Stimulated activated CD4-positive, alpha-beta T cell treated with anti-CD3 and anti-CD28 coated beads, Interleukin-4, amount 100 ng/mL, for 4 hours (primary cell): ENCODE measurements at places on chromosomes 6 and 20.

DNA sequence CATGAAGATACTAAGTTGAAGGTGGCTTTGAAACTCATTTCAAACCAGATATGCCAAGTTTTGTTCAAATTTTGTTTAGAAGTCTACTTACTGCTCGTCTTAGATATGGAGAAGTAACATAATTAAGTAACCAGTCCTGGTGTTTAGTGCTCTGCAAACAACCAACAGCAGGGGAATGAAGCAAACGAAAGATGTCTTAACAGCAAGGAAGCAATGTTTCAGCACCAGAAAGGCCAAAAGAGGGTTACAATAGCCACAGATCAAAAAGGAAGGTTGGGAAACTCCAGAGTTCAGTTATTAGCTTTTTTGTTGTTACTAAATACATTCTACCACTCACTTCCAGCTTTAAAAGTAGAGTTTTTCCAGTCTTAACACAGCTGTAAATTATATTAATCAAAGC, 45.1 kb downstream of the LHFPL5 start:
- no peak for DNase-seq

DNA sequence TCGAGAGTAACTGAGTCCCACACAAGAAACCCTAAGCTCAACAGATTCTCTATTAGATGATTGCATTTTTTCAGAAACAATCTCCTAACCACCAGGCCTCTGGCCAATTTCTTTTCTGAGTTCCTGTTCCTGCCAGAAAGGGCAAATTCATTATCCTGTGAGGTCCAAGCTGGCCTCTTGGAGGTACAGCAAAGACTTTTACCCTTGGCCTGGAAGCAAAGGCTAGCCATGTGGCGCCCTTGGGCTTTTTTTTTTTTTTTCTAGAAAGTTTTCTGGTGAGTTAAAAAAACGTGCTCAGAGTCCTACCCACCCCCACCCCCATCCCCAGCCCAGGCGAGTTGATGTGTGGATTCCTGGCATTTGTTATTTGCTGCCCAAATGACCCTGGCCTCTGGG, 59.0 kb upstream of the EEF1A1 start:
- DNase-seq = no peak

DNA sequence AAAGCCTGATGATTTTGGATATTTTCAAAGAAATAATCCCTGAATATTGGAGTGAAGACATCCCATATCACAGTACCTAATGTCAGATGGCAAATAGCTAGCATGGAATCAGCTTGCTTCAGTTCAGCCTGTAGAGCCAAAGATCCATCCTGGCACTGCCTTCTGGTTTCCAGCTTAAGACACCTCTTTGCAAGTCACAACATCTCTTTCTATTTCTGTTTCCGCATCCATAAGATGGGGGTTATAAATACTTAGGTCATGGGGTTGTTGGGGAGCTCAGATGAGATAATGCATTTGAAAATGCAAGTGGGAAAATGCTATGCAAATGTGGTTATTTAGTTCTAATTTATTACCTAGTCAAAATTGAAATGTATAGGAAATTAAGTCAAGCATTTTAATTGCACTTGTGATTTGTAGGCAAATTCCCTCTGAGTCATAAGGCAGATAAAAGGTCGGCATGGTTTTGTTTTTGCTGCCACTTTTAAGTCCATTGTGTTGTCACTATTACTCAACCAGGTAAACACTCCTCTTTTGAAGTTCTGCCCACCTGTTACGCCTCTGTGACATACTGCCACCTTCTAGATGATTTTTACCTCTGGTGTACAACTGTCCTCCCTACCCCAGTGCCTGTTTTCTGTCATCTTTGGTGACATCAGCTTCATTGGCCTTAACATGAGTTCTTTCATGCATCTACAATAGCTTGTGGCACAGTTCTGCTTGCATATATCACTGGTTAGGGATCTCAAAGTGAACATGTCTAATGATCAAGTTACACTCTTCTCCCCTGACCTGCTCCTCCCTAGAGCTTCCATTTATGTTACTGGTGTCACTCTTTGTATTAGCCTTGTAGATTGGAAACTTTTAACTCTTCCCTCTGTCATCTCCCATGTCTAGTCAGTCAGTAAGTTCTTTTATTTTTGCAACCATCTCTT, 96.6 kb downstream of the CDKAL1 start:
- DNase-seq = no peak

DNA sequence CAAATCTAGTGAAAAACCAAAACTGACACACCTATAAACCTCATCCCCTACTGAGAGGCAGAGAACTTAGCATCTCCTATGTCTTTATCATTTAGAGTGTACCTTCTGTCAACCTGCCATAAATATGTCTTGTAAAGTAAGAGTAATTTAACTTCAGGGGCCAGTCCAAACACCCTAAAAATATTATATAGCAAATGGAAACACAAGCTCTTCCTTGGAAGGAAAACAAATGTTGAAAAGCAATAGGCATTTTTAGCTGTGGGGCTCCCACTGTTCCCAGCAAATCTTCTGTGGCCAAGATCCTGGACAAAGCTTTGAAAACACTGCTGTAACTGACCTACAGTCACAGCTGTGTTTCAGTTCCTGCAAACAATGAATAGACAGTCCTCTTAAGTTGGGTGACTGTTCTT, 140.0 kb upstream of the RNF217 start:
- no peak for DNase-seq

- no peak for DNase-seq
Observed at GRCh38 chr6:73923905-73924485, 228.0 kb downstream of the CD109 start.

DNA sequence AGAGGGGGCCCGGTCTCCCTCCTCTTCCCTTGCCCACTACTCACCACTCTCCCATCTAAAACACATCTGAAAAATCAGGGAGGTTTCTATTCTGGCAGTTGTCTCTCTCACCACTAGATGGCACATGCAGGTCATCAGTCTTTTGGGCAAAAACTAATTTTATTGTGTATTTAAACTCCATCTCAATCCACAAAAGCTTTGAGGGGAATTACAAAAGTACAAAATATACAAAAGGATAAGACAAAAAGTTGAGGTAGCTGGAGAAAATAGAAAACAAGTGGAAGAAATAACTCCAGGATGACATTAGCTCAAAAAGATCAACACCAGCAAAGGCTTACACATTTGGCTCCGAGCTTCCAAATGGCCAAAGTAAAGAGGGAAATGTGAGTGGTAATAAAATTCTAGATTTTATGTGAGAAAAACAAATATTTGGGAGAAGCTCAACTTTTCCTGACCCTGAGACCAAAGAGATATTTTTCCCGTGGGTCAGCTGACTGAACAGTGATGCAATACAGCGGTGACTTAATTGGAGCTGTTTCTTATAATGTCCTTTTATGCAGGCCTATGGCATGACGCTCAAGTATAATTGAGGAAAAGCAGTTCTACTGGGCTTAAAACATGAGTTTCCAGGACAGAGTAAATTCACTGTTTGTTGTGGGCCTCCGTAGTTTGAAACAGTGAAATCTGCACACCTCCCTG, 79.8 kb upstream of the CHD6 start:
- DNase-seq = no peak

GRCh38 chr6:4378319-4378996, 243.1 kb upstream of the ECI2 start:
- DNase-seq = no peak

DNA sequence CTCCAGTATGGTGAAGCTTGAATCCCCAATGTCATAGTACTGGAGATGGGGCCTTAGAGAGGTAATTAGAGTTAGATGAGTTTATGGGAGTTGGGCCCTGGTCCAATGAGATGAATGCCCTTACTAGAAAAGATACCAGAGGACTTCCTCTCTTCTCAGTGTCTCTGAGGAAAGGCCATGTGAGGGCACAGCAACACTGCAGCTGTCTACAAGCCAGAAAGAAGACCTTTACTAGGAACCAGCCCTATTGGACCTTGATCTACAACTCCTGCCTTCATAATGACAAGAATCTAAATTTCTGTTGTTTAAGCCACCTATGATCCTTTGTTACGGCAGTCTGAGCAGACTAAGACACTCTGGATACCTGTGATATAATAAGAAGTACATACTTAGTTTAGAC, 31.4 kb upstream of the AKAP7 start:
- DNase-seq = no peak

DNA sequence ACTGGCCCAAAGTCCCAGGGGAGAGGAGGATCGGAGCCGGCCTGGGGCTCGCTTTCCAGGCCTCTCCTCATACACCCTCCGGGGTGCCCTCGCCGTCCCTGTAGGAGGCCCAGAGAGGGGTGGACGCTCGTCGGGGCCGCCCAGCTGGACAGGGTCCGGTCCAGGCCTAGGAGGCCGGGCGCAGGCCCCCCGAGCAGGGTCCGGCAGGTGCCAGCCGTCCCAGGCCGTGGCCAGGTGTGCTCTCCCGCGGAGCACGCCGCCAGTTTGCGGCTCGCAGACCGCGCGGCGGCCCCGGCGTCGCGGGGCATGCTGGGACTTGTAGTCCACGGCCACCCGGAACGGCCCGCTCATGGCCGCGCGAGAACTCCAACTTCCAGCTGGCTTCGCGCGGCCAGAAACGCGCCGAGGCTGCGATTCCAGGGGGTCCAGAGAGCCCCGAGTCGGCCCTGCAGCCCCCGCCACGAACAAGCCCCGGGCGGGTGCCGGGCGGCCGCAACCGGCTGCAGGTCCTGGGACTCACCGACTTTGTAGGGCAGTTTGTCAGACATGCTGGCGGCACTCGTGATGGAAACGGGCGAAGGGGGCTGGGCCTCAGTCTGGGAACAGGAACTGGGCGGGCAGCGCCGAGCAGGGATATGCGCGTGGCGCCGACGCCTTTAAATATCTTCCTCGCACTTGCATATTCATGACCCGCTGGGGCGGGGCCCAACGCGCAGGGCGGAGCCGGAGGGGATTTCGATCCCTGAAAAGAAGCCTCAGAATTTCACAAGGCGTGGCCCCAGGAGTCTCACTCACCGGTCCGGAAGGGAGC, at the start of gene AHCY:
Gene AHCY, minus strand, starts transcription at position 633 of the 811 bp plus-strand sequence. Its CDS starts 85 bp downstream, at position 548.
- peak; percentile 93 for DNase-seq

DNA sequence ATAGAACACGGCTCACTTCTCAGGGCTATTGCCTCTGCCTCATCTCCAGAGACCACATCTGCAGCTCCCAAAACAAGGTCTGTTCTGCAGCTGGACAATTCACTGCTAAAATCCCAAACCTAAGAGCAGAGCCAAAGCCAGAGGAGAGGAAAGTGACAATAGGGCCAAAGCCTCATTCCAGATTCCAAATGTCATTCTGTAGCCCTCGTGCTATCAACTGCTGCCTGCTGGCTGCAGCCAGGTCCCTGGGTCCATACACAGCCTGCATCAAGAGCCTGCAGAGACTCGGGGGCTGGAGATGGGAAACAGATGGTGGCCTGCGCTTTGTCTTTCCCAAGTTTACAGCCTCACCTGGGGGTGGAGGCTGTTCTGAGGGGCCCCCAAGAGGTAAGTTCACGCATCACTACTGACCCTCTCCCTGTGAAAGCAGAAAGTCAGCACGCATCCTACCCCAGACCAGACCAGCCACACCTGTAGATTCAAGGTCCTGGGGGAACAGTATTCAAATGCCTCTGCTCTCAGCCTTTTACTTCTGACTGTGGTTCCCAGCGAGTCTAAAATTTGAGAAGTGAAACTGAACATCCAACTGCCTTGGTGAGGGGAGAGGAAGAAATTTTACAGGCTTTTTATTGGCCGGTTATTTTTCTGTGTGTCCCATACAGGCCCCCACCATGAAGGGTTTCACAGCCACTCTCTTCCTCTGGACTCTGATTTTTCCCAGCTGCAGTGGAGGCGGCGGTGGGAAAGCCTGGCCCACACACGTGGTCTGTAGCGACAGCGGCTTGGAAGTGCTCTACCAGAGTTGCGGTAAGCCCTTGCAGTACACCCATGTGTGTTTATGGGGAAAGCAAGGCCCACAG, at the start of gene LY86:
Gene LY86, plus strand, starts transcription at position 657 of the 860 bp plus-strand sequence. Its CDS starts 15 bp downstream, at position 672.
- DNase-seq = no peak

DNA sequence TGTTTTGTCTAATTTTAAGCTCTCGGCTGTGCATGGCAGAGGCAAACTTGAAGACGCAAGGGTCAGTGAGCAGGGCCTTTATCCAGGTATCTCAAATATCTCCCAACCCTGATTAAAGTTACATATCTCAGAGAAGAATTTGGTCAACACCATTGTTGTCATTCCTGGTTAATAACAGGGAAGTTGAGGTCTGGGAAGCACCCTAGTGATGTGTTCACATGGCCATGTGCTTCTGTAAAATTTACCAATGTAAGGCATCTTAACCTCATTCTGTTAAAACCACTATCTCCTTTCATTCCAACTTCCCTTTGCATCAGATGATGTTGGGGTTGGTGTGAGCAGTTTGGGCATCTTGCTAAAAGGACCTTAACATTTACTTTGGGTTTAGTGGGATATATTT, 4.0 kb upstream of the FAM110A start:
- DNase-seq = no peak

DNA sequence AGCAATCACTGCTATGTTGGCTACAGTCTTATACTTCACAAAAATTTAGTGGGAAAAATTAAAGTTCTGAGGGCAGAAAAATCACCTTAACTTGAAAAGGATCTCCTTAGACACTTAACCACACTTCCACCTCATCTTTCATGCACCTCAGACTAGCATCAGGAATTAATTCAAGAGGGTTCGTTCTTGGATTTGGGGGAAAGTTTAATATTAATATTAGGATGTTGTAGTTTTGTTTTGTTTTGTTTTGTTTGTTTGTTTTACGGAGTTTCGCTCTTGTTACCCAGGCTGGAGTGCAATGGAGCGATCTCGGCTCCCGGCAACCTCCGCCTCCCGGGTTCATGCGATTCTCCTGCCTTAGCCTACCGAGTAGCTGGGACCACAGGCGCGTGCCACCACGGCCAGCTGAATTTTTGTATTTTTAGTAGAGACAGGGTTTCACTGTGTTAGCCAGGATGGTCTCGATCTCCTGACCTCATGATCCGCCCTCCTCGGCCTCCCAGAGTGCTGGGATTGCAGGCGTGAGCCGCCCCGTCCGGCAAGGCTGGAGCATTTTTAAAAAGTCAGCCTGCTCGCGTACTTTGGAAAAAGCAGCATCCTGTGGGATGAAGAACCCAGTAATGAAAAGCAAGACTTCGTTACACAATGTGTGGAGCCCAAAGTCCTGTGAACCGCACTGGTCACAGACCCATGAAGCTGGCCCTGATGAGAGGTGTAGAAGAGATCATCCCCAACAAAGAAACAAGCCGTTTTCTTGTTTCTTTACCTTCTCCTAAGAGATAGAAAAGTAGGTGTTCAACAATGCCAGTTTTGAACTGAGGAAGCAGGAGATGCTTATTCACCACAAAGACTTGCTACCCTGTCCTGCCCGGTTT, 194.9 kb downstream of the GPX5 start:
- no peak for DNase-seq

DNA sequence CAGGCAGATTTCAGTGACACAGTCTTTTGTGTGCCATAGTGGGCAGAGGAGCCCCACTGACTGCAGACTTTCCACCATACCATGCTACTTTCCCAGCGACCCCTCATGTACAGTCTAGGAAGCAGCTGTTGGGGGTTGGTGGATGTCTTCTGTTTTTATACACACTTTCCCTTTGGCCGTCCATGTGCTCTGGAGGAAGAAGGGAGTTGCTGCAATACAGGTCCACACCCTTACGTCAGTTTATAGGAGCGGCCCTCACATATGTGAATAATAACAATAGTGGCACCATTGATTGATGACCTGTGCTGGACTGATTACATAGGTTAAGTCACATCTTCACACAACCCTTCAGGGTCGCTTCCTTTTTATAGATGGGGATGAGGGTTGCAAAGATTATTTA, 17.5 kb upstream of the CCN2 start:
- no peak for DNase-seq
